Esophagus mucosa (tissue), 1 donor: ENCODE measurements at places on chromosomes 7 and 10.

DNA sequence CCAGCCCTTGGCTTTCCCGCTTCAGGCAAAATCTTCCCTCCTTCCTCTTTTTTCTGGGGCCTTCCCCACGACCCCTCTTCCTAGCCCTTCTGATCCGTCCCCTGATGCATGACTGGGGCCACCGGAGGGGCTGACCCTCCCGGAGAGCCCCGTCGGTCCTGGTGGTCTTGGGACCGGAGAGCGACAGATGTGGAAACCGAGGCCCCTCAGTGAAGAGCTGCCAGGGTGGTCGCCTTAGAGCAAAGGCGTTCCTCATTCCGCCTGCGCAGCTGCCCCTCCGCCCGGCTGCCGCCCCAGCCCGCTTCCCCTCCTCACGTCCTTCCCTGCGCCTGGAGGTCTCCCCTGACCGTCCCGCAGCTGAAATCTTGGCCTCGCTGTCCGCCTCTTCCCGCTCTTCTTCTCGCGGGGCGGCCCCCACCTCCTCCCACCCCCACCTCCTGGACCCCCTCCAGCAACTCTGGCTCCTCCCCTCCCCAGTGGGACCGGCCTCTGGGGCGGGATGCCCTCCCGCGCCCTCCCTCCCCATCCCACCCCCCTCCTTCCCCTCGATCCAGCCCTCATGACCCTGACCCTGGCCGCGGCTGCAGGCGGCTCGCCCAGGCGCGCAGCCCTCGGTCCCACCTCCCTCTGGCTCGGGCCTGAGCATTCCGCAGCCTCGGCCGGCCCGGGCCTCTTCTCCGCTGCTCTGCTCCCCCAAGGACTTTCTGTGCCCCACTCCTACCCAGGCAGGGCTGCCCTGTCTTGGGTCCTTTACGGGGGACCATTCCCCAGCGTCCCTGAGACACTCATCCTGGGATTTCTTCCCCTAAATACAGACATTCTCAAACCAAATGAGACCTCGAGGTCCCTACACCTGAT lies at the start of gene RARRES2:
Gene RARRES2, minus strand, starts transcription at position 367 of the 858 bp plus-strand sequence. CDS start 1,020 bp downstream, outside the sequence.
- no peak for ATAC-seq

GRCh38 chr7:141844256-141844655 lies 3.0 kb upstream of the PRSS37 start:
- no peak for ATAC-seq

GRCh38 chr7:76327610-76328009 lies 25.1 kb downstream of the HSPB1 start:
- ATAC-seq = peak; percentile 25

GRCh38 chr7:138324941-138325340 lies 135.1 kb upstream of the TRIM24 start:
- ATAC-seq = no peak

DNA sequence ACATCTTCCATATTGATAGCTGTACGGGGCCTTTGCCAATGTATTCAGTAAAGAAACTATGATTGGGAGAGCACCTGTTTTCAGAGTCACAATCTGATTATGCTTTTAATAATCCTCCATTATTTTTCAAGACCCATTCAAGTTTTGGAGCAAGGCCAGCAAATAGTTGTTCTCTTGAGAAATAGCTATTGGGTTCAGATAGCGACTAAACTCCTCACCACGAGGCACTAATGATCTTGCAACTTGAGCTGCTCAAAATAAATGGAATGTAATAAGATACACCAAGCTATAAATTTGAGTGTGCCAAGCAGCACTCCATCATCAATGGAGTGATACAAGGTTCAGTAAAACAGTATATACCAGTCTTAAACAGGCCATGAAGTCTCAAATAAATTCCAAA lies 7.4 kb upstream of the MALRD1 start:
- no peak for ATAC-seq

DNA sequence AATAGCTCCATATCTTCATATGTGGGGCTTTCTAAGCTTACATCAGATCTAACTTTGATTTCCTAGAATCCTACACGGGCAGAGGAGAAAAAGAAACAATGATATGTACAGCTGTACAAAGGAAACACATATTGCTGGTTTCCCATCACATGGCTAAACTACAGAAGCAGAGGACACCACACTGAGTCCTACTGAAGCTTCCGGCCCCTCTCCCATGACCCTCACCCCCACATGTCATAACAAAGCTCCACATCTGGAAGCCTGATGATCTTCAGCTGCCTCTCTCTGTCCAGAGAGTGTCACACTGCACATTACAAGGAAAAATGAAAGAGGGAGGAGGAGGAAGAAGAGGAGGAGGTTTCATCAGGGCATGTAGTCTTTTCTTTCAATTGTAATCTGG lies 14.0 kb downstream of the SLC16A12 start:
- ATAC-seq = no peak

GRCh38 chr7:95411036-95411435 lies 14.9 kb upstream of the PON3 start:
- ATAC-seq = peak; percentile 49

DNA sequence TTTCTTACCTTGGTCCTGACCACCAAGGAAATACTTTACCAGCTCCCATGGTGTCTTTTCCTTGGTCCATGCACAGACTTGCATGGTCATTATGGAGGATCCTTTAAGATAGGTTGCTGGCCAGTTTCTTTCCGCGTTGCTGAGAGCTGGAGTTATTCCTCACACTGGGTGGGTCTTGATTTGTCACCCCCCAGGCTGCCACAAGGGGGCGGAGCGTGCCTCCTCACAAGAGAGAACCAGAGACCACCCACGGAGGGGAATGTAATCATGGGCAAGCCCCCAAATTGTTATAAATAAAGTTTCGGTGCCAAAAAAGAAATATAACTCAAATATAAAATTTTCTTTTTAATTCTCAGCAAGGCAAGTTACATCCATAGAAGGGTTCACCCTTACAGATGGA lies 10.5 kb upstream of the TRIM24 start:
- no peak for ATAC-seq

GRCh38 chr10:101817337-101818118 lies 716 bp downstream of the OGA start:
- peak; percentile 75 for ATAC-seq

GRCh38 chr10:130958003-130958402 lies 353.5 kb downstream of the TCERG1L start:
- ATAC-seq = no peak

GRCh38 chr7:30702200-30702599 lies 19.9 kb upstream of the CRHR2 start:
- no peak for ATAC-seq

- no peak for ATAC-seq
These were observed 499.3 kb downstream of the INHBA start for GRCh38 chr7:41203542-41203941.

DNA sequence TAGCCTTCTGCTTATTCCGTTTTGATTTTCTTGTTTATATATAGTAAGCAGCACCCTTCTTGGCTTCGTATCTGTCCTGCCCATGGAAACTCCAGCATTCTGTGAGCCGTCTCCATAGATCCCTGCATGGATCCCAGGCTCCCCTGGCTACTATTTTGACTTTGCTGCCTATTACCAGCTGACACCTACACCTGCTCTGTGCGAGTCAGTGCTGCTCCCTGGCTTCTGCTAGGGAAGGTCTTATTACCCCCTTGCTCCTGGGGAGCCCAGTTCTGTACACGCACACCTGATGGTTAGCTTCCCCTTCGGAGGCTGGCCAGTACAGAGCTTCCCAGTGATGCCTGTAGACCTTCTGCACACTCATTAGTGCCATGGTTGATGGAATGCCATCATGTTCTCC lies 35.4 kb downstream of the NACAD start:
- no peak for ATAC-seq

GRCh38 chr10:88657901-88658300 lies 6.3 kb upstream of the LIPF start:
- no peak for ATAC-seq

- no peak for ATAC-seq
These were observed 40.0 kb upstream of the MACC1 start for GRCh38 chr7:20257212-20257611.

GRCh38 chr7:68760556-68760955 lies 837.7 kb upstream of the AUTS2 start:
- ATAC-seq = no peak

DNA sequence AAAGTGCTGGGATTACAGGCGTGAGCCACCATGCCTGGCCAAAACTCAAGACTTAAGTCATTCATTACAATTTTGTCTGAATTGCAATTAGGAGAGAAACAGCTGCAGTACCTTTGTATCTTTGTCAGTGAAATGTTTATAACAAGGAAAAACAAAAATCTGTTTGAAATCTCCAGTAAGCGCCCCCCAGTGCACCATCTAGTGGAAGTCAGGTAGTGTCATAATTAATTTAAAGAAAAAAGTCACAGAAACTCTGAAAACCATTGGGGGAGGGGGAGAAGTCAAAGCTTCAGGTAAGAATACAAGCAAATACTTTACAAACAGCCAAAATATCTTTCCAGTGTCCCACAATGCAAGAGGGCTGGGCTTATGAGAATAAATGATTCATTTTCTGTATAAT lies 2.8 kb downstream of the MPP7 start:
- ATAC-seq = no peak

DNA sequence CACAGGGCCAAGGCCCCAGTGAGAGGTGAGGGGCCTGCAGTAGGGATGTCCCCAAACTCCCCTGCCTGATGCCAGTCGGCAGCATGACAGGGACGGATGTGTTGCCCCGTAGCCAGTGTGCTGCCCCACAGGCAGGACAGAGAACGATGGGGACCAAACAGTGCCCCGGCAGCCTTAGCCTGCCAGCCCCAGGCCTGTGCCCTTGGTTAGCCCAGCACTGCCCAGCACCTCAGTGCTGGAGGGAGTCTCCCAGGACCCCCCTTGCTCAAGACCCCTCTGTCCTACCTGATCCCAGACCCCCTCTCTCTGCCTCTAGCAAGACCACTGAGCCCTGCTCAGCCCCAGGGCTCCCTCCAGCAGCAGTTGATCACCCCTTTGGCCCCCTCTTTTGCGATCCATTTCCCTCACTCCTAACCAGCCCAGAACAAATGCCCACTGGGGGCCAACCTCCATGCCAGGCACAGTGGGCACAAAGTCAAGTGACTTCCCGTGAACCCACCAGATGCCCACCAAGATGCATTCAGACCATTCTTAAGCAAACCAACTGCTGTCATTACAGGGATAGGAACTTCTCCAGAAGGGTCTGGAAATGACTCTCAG lies 34.0 kb downstream of the OAT start:
- ATAC-seq = no peak

- no peak for ATAC-seq
These were observed 4.2 kb downstream of the UBTD1 start for GRCh38 chr10:97502916-97503315.

DNA sequence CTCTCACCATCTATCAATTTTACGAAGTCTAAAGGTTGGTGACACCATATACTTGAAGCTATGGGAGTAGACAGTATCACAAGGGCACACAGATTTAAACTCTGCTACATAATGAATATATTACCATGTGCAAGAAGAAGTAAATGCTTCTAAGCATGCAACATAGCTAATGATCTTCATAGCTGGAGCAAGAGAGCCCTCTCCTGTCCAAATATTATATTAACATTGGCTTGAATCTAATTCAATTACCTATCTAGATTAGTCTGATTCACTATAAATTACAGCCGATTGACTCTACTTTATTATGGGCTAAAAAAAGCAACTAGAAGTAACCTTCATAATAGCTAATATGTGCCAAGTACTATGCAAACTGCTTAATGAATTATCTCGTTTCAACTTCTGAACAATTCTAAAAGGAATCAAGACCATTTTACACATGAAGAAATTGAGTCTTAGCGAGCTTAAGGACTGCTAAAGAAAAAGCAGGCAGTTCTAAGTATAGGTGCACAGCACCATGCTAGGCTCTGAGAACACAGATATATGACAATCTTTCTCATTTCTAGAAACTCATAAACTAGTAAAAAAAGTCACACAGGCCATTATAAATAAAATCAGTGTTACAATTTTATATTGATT lies 21.9 kb downstream of the FRA10AC1 start:
- peak; percentile 60 for ATAC-seq

GRCh38 chr7:139370943-139371313 lies 11.2 kb downstream of the LUC7L2 start:
- no peak for ATAC-seq

DNA sequence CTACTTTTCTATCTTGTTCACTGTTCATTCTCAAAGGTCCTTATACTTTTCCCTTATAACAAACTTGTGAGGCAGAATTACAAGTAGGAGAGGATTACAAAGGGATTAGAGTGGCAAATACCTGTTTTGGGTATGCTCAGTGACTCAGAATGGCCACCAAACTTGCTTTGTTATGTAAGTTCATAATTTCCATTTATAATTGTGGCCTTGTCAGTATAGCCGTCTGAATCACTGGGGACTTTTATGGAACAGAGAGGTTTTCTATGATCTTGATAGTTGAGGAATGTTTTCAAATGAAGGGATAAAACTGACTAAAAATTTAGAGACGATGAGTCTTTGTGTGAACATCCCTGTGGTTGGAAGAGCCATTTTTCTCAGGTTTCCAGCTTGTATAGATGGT lies 116.2 kb downstream of the SND1 start:
- ATAC-seq = peak; percentile 94

DNA sequence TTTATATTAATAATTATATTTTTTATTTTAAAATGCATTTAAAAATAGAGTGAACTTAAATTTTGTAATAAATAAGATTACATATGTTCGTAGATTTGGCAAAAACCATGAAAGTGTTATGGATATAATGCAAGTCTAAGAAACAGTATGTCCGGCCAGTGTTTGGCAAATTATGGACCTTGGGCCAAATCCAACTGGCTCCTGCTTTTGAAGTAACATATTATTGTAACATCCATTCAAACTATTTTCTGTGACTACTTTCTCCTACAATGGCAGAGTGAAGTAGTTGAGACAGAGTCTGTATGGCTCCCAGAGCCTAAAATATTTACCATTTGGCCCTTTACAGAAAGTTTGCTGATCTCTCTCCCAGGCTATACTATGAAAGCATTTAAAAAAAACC lies 38.9 kb downstream of the TMEM229A start:
- ATAC-seq = no peak

- no peak for ATAC-seq
These were observed 457.6 kb upstream of the LRRN3 start for GRCh38 chr7:110633313-110633712.

GRCh38 chr10:128863823-128864405 lies 603.1 kb upstream of the MGMT start:
- ATAC-seq = no peak

- peak; percentile 74 for ATAC-seq
These were observed 32.9 kb upstream of the CHST3 start for GRCh38 chr10:71931295-71931694.

DNA sequence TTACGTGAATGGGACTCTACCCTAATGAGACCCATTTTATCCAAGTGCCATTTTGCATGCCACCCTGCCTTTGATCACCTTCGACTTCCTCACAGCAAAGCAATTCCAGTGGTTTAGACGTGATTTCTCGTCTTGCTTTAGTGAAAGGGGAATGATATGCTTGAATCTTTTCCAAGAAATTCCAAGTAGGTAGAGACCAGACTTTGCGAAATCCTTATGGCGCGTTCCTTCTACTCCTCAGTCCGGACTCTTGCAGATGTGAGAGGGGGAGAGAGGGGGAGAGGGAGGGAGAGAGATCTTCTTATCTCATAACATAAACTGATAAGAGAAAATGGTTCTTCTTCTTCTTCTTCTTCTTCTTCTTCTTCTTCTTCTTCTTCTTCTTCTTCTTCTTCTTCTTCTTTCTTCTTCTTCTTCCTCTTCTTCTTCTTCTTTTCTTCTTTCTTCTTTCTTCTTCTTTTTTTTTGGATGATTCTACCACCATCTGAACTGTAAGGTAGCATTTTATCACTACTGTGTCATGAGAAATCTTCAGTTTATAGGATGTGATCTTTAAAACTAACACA lies 883 bp downstream of the SPAG6 start:
- no peak for ATAC-seq

GRCh38 chr10:46536781-46537180 lies 19.7 kb downstream of the GPRIN2 start:
- ATAC-seq = no peak

- peak; percentile 84 for ATAC-seq
These were observed 81.1 kb downstream of the ZMIZ1 start for GRCh38 chr10:79149662-79150443.

GRCh38 chr10:123425680-123426079 lies 240.5 kb upstream of the GPR26 start:
- no peak for ATAC-seq
